ENCODE measurements at places on chromosomes 7 and 10.

DNA sequence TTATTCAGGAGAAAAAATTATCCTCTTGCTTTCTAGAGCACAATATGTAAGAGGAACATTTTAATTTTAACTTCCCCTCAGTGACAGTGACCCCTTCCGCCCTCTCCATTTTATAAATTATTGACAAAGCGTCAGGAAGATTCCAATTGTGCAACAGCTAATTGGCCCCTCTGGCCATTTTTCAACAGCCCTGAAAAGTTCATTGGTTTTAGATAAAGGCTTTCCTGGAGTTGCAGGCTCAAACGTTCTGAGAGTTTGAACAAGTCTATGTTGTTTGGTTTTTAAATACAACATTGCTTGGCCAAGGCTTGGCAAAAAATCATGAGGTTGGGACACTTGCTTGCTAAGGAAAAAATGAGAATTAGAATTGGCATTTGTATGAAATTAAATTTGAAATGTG, 422.2 kb upstream of the ANKRD30A start:
- peak; percentile 45 for DNase-seq

DNA sequence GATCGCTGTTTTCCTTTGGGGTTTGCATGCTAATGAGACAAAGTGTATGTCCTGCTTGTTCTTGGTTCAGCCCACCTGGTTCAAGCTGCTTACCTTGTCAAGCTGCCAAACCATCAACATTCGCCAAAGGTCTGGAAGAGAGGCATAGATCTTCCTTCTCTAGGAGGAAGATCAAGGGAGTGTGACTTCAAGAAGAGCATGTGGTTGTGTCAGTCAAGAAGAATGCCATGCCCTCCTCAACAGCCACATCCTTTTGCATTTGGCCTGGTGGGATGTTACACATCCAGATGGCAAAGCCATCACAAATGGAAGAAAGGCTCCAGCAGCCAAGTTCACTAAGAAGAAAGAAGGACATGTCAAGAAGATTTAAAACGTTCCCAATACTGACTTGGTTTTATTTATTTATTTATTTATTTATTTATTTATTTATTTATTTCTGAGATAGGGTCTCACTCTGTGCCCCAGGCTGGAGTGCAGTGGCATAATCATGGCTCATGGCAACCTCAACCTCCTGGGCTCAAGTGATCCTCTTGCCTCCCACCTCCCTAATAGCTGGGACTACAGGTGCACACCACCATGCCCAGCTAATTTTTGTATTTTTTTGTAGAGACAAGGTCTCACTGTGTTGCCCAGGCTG, 5.1 kb upstream of the PIP4K2A start:
- DNase-seq: no peak

DNA sequence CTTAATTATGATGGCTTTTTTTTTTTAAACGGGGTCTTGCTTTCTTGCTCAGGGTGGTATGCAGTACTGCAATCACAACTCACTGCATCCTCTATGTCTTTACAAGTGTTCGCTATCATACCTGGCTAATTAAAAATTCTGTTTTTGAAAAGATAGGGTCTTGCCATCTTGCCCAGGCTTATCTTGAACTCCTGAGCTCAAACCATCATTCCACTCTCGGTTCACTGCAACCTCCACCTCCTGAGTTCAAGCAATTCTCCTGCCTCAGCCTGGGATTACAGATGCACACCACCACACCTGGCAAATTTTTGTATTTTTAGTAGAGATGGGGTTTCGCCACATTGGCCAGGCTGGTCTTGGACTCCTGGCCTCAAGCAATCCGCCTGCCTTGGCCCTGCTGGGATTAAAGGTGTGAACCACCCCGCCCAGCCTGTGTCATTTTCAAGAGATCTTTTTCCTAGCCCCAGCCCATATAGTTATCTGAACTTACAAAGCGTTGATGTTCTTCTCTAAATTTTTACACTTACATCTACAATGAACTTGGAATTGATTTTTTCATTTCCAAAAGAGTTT, 6.0 kb downstream of the HNRNPF start:
- DNase-seq: no peak

GRCh38 chr10:18610517-18610916, 40.9 kb downstream of the NSUN6 start:
- peak; percentile 13 for DNase-seq

- DNase-seq: no peak
These were observed 25.6 kb upstream of the GRID1 start for GRCh38 chr10:86391986-86392722.

DNA sequence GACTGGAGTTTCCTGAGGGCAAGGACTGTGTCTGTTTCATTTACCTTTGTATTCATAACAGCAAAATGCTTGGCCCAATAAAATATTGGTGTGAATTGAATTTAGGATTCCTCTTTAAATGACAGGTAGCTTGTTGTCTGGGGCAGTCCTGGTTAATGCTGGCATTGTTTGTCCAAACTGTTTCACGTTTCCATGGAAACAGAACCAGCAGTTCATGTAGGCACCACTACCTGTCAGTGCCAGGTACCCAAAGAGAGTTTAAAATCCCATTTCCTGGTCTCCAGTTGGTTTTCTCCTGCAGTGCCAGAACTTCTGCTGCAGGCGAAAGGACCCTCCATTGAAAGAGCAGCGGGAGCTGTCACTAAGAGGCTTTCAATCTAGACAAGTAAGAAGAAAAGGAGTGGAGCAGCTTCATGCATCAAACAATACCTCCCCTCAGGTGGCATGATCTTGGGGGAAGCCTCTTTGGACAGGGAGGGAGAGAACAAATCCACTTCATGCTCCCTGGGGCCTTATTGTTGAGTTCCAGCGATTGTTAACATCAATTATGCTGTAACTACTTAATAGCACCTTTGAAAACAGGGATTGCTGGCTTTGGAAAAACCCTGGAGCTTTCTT, 109.6 kb downstream of the KIF20B start:
- DNase-seq: no peak

GRCh38 chr7:150515248-150516147, 826 bp downstream of the GIMAP7 start:
- no peak for DNase-seq

- DNase-seq: no peak
These were observed 38.0 kb downstream of the MEOX2 start for GRCh38 chr7:15648461-15648961.

DNA sequence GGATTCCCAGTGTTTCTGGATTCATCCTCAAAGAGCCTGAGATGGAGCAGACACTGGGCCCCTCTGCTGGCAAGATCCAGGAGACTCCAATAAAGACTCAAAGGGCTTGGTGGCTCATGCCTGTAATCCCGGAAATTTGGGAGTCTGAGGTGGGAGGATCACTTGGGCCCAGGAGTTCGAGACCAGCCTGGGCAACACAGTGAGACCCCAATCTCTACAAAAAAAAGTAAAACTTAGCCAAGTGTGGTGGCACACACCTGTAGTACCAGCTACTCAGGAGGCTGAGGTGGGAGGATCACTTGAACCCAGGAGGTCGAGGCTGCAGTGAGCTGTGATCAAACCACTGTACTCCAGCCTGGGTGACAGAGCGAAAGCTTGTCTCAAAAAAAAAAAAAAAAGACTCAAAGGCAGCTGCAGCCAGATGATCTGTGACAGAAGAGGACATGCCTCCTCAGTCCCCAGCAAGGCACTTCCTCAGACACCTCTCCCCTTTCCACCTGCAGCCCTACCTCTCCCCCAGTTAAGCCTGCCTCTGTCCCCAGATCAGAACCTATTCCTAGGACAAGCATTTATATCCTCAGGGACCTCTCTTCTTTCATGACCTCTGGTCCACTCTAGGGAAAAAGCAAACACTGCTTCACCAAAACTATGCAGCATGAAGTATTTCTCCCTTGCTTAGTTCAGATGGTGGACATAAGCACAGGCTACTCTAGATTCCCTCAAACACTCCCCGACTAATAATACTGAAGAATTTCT, 27.9 kb downstream of the PDLIM1 start:
- DNase-seq: no peak

GRCh38 chr7:46301677-46302076, 380.6 kb upstream of the IGFBP3 start:
- DNase-seq: no peak

DNA sequence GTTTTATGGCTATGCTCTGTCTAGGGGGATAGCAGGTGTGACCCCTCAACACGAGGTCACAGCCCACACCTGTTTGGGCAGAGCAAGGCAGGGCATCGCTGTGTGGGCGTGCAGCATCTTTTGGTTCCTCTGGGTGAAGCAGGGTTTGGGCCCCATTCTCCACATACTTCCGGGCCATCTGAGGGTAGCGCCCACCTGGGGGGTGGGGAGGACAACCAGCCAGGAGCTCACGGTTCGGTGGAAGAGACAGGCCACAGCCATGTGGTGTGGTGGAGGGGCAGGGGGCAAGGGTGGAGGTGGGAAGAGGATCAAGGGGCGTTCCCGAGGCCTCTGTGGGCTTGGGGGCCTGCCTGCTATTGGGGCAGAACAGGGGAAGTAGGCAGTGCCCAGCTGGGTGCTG, 2.4 kb downstream of the SH2B2 start:
- DNase-seq: no peak

DNA sequence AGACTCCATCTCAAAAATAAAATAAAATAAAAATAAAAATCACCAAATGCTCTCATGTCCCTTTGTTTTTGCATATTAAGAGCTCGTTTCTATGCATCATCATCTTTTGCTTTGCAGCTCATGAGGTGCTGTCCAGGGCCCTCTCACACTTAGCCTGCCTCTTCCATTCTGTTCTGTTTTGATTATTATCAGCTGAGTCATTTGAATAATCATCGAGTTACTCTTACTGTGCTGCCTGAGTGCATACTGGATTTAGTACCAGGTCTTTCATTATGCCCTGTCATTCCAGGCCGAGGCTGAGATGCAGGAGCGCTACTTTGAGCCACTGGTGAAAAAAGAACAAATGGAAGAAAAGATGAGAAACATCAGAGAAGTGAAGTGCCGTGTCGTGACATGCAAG, 33.0 kb downstream of the UCMA start:
- DNase-seq: no peak

GRCh38 chr7:101705331-101705730, 76.2 kb upstream of the MYL10 start:
- DNase-seq: no peak

GRCh38 chr7:22137026-22137425, 191.3 kb upstream of the CDCA7L start:
- DNase-seq: no peak

DNA sequence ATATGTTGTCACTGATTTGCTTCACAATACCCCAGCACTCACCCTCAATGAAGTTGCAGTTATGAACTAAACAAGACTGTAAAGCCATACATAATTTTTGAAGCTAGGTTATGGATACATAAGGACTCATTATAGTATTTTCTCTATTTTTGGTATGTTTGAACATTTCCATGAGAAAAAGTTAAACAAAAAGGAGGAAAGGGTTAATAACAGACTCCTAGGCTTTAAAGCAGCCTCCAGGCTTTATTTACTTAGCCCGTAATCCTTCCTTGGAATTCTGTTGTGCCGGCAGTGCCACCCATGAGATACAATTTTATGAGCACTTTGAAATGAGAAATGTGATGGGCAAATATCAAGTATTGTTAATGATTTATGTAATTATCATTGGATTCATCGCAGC, 2.1 kb upstream of the DENND11 start:
- DNase-seq: no peak

GRCh38 chr10:110395350-110396283, 90.9 kb upstream of the SMNDC1 start:
- no peak for DNase-seq

- no peak for DNase-seq
These were observed 33.8 kb upstream of the MNX1 start for GRCh38 chr7:157044147-157044687.

DNA sequence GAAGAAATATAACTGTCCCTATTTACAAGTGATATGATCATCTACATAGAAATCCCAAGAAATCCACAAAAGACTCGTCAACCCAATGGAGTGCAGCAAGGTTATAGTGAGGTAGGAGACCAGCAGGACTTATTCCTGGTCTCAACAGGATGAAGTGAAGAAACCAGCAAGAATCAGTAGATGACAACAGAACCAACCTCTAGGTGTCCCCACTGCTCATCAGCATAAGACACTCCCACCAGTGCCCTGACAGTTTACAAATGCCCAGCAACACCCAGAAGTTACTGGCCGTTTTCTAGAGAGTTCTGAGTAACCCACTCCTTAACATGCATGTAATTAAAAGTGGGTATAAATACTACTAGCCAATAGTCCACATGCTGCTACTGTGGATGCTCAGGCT, 470.5 kb upstream of the LRRTM3 start:
- DNase-seq: no peak

DNA sequence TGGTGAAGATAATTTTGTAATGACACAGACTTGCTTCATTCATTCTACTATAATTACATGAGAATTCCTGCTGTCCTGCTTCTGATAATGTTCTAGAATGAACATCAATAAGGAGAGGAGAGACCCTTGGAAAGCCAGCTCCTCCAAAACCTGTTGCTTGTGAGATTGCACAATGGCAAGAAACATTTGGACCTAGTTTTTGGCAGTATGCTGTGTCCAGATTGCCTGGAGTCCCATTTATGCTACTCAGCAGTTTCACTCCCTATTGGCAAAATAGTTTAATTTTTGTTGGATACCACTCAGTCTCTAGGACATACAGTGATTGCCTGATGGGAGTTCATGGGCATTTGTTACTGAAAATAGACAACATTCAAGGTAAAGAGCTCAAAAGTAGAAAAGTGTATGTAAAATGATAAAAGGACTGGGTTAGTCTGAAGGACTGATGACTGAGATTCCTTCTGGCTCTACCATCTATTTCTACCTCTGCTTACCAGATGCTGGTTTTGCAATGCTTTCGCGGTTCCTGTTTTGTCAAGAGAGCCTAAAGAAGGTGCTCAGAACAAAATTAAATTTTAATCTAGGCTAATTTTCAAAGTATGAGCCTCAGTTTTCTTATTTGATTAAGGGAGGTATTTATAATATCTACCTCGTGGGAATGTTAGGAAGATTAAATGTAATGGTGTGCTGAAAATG, 8.0 kb upstream of the ACTR3B start:
- no peak for DNase-seq

DNA sequence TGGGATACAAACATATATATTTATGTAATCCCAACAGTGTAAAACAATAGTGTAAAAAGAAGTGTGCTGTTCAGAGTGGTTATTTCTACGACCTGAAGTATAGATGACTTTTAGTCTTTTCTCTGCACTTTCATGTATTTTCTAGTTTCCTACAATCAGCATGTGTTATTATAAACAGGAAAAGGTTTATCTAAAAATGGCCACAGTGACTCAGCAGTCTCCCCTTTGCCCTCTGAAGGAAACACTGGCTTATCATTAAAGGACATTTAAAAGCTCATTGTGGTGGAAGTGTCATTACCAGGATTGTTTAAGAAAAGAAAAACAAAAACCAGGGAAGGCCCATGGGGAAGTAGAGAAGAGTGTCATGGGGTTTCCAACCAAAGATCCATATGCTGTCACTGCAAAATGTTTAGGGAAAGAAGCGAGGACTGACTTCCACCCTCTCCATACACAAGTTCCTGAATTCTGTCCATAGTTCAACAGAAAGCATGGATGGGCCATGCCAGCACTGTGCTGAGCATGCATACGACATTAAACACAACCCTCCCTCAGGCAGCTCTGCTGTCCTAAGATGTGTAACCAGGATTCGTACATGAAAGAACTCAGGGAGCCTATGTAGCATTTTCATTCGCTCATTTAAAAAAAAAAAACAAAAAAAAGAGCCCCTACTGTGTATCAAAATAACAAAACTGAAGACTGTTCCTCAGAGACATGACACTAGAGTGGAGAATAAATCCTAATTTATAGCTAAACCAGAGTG, 10.2 kb downstream of the CYREN start:
- no peak for DNase-seq

- no peak for DNase-seq
These were observed 571 bp upstream of the PRKAR2B start for GRCh38 chr7:107043921-107044346.

- no peak for DNase-seq
These were observed 203.9 kb upstream of the PLPP4 start for GRCh38 chr10:120253131-120253530.

Data from brain (organoid and tissue), 16 donors.